ENCODE measurements at places on chromosomes 7 and 10.

- no peak for DNase-seq
Measured at GRCh38 chr7:98526059-98526458, 91.0 kb upstream of the NPTX2 start.

DNA sequence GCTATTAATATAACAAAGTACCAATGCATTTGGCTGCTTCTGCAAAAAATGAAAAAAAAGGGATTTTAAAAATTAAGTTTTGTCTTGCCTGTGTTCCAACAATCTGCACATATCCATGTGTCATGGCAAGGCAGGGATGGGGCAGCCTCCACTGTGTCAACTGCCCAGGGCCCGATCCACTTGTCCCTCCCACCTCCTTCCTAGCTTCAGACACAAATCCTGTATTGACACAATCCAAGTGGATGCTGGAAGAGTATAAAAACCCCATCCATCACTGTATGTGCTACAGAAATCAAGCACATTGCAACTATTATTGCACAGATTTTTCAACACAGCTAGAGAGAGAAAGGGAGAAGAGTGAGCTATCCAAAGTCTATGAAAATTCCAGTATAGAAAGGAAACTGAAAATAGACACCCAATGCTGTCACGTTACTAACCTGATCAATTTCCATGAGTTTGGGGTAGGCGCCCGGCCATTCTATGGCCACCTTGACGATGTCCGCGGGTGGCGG is 106.4 kb downstream of the ELMO1 start:
- DNase-seq = no peak

GRCh38 chr7:29926741-29927140 is 62.9 kb downstream of the SCRN1 start:
- DNase-seq = no peak

- DNase-seq = no peak
Measured at GRCh38 chr7:45983720-45984255, 62.7 kb upstream of the IGFBP3 start.

DNA sequence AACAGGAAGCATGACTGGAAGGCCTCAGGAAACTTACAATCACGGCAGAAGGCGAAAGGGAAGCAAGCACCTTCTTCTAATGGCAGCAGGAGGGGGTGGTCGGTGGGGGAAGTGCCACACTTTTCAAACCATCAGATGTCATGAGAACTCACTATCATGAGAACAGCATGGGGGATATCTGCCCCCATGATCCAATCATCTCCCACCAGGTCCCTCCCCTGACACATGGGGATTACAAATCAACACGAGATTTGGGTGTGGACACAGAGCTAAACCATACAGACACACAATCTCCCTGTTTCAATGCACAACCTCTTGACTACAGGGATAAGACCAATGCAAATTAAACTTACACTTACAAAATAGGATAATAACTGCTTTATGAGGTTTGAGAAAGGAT is 97.6 kb downstream of the SGMS1 start:
- DNase-seq = no peak

DNA sequence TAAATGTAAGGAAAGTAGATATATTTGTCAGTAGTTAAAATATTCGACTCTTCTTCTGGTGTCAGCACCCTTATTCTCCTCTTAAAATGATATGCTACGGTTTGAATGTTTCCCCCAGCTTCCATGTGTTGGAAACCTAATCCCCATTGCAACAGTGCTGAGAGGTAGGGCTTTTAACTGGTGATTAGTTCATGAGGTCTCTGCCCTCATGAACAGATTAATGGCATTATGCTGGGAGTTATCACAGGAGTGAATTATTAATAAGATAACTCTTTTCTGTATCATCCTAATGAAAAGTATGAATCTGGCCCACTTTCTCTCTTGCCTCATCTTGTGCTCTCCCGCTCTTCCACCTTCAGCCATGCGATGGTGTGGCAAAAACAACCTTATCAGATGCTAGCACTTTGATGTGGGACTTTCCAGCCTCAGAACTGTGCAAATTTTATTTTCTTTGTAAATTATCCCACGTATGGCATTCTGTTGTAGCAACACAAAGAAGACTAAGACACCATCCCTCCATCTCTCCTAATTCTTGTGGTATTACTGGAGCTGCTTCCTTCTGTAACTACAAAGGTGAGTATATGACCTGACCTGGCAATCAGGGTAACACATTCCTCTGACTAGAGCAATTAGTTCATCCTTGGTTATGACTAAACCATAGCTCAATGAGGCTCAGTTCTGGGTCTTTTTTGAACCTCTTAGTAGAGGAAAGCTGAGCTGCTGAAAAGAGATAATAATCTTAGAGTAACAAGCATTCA is 171.1 kb upstream of the TMEM196 start:
- no peak for DNase-seq

DNA sequence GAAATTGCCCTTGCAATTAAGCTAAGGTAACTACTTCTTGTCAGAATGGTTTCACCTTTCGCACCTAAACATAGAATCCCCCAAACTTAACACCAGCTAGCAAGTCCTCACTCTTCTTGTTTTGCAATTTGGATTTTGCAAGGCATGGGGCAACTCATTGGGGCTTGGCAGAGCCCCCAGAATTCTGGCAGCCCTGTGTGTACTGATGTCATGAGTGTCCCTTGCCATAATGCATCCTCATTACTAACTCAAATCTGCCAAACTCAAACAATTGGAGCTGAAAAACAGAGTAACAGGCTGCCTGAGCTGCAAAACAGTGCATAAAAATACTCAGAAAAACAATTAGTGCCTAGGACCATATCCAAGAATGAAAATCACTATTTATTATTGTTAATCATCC is 7.9 kb upstream of the XPNPEP1 start:
- DNase-seq = no peak

GRCh38 chr10:14728346-14728745 is 46.4 kb downstream of the FAM107B start:
- DNase-seq = no peak

DNA sequence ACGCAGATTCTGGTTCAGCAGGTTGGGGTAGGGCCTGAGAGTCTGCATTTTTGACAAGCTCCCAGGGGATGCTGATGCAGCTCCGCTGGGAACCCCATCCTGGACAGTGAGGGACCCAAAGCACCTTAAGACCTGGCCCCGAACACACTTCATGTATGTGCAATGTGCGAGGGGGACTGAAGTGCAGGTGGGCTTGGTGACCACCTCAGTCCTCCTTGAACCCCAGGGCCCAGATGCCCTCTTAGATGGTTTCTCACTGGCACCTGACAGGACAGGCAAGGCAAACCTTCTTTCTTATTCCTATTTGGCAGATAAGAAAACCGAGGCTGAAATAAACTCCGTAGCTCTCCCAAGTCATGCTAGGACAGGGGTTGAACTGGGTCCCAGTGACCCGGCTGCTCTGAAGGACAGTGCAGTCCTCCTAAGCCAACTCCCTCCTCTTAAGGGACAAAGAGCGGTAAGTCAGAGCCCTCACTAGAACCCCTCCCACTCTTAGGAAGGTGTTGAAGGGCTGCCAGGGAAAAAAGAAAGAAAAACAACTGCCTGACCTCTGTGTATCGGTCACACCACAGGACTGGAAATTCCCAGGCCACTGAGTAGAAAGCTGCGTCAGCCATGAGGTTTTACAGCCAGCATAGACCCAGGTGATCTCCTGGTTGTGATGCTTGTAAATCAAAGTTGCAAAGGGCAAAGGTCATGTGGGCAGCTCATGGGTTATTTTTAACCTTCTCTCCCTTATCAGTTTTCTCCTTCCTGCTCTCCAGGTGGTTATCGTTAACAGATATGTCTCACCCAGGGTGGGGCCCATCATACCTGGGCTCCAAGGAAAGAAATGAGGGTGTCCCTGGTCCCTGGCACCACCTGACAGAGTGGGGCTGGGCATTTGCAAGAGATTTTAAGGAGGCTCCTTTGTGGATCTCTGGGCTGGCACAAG is 90.9 kb upstream of the SMNDC1 start:
- no peak for DNase-seq

DNA sequence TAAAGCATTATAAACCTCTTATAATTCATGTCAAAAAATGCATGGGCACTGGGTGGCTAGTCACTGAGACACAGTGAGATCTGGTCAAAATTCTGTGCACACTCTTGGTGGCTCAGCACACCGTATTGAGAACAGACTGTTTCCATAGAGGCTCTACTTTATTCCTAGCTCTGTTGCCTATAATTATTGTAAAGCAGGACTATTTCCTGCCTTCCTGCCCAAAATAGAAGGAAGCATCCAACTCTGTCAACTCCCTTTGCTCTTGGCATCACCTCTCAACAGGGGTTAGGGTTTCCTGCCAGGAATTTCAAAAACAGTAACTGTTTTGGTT is 45.1 kb downstream of the PTN start:
- no peak for DNase-seq

GRCh38 chr10:21061982-21062381 is 164.9 kb upstream of the NEBL start:
- no peak for DNase-seq

DNA sequence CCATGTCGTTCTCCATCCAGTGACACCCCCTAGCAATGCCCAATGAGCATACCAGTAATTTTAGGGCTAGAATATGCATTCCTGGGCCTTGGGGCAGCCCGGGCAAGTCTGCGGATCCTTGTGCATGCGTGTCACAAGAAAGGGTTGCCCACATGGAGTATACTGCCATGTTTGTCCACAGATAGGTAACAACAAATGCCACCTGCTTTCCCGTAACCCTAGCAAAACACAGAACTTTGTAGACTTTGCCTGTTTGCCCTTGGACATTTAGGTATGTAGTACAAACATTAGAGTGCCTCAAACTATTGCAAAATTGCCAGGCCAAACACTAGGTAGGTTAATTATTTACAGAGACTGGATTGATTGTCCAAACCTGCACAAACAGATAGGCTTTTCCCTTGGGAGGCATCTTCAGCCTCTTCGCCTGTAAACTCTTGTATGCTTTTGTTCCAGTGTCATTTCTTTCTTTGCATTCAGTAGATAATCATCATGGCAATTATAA is 117.0 kb downstream of the ADCY1 start:
- no peak for DNase-seq

GRCh38 chr7:27244488-27245123 is 2.0 kb downstream of the EVX1 start:
- DNase-seq = no peak

- no peak for DNase-seq
Measured at GRCh38 chr7:27188386-27189294, 3.6 kb upstream of the HOXA11 start.

DNA sequence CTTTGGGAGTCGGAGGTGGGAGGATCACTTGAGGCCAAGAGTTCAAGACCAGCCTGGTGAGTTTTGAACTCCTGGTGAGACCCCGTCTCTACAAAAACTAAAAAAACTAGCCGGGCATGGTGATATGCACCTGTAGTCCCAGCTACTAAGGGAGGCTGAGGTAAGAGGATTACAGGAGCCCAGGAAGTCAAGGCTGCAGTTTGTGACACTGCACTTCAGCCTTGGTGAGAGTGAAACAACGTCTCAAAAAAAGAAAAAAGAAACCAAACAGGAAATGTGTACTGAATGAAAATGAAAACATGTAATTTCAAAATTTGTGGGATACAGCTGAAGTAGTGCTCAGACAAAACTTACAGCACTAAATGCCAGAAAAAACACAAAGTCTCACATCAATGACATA is 7.6 kb downstream of the ARHGAP12 start:
- no peak for DNase-seq

DNA sequence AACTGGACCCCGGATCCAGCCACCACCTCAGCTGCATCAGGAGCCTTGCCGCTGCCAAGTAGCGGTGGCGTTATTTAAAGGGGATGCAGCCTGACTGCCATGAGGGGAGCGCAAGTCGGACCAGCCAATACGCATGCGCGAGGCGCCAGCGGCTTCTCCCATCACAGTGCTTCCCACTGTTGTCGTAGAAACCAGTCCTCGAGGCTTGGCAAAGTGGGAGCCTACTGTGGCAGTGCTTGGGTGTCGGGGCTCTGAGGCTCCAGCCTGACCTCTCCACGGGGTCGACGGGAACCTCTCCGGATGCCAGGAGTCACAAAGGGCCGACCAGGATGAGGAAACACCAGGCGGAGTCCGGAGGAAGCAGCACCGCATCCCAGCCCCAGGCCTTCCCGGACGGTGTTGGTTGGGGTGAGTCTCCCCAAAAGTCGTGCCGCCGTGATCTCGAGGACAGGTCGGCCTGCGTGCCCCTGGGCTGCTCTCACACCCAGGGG is 369.6 kb downstream of the ZNF716 start:
- no peak for DNase-seq

DNA sequence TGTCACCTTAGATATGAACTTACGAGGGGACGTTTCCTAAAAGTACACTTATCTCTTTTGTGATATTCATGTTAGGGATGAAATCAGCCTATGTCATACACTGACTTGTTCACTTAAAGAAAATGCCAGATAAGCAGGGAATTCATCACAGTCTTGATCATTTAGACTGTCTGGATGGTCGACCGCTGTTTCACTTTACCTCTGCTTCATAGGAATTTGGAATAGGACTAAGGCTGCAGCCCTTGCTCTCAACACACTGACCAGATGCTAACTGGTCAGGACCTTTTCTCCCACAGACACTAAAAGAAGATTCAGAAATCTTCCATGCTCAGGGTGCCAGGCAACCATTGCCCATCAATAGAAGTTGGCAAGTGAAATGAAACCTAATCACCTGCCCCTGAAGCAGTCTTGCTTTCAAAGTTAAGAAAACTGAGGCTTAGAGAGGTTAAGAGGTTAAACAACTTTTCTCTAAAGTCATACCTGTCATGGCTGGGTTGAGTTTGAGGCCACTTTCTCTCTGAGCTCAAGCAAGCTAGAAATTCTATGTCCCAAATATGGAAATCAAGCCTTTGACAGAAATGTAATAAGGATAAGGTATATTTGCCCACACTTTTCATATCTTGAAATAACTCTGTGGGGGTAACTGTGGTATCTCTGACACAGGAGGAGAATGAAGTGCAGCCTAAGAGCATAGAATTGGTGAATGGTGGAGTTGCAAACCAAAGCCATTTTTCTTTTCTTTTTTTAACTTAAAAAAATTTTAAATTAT is 77.1 kb downstream of the MAP3K8 start:
- DNase-seq = no peak

GRCh38 chr7:17520941-17521340 is 222.5 kb downstream of the AHR start:
- DNase-seq = no peak

- DNase-seq = no peak
Measured at GRCh38 chr10:42943025-42943818, 133.6 kb upstream of the RET start.

GRCh38 chr7:47254081-47254977 is 327.6 kb downstream of the TNS3 start:
- no peak for DNase-seq
